Activated T-helper 9 cell treated with anti-CD3 and anti-CD28 coated beads, Interleukin-2, amount 50 U/mL, for 16 hours (primary cell): ENCODE measurements at places on chromosomes 5 and 9.

GRCh38 chr9:1353291-1353690 lies 303.1 kb downstream of the DMRT2 start:
- no peak for DNase-seq

DNA sequence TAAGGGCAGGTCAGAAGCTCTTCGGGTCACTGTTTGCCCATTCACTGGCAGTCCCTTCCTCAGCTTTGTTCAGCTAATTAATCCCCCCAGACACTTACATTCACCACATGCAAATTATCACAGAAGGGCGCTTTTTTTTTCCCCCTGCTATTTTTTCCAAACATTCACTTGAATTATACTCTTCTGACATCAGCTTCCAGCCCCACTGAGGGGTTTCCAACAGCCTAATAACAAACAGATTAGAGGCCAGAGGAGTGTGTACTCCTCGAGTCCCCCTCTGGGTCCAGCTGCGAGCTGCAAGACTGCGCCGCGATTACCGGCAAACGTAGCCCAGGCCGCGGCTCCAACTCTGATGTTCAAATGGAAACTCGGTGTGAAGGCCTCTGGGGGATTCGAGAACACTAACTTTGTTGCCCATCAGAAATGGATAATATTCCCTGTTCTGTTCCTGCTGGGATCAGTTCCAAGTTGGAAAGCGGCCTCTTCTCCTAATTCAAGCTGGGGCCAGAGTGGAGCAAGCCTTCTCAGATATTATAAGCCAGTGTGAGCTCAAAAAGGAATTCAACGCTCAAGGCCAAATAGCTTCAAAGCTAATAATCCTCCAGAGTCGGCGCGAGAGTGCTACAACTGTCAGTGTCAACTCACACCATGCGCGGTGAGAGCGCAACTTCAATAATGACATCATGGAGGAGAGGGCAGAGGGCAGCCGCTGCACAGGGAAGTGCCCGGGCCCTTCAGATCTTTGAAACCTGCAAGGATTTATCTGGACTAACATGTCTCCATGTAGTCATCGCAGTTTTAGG lies 560.8 kb downstream of the BNC2 start:
- DNase-seq: no peak

DNA sequence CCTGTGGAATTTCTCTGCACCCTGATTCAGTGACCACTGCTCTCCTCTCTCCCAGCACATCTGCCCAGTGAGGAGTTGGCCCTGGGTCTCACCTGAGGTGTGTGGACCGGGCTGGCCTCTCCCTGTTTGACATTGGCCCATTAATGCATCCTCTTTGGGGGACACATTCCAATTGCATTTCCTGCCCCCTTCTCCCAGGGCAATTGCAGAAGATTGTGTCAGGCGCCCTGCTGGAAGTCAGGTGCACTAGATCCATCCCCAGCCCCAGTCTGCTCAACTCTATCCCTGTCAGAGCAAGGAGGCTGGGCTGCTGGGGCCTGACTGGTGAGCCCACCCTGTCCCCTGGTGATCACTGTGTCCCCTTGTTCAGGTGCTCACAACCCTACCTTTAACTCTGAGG lies 84.5 kb downstream of the LMX1B start:
- no peak for DNase-seq

GRCh38 chr5:74406844-74407243 lies 233.7 kb downstream of the ENC1 start:
- no peak for DNase-seq

- DNase-seq: no peak
Observed at GRCh38 chr5:177040814-177041420, 18.4 kb downstream of the ZNF346 start.

DNA sequence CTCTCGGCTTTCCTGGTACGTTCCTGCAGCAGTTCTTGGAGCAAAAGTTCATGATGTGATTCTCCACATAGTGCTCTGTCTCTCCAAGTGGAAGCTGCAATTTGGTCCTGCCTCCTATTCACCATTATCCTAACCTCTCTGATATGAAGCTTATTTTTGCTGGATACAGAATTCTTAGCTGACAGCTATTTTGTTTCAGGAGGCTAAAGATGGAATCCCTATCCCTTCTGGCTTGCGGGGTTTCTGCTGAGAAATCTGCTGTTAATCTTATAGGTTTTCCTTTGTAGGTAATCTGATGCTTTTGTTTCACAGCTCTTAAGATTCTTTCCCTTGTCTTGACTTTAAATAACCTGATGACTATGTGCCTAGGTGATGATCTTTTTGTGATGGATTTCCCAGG lies 181.6 kb upstream of the VLDLR start:
- no peak for DNase-seq

- no peak for DNase-seq
Observed at GRCh38 chr5:11504065-11504885, 400.0 kb downstream of the CTNND2 start.

DNA sequence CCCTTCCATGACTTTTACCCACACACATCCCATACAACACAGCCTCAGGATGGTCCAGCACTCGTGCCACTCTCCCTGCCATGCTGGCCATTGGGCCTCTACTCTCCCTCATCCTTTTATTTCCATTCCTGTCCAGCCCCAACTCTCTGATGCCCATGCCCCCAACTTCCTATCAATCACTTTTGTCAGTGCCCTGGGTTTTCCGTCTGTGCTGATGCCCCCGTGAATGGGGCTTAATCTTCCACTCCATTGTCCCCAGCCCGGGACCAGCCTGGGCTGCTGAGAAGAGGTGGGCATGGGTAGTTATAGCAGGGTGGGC lies 12.6 kb upstream of the ACSL6 start:
- no peak for DNase-seq

- peak; percentile 31 for DNase-seq
Observed at GRCh38 chr9:131709771-131710431, 30.0 kb downstream of the RAPGEF1 start.

DNA sequence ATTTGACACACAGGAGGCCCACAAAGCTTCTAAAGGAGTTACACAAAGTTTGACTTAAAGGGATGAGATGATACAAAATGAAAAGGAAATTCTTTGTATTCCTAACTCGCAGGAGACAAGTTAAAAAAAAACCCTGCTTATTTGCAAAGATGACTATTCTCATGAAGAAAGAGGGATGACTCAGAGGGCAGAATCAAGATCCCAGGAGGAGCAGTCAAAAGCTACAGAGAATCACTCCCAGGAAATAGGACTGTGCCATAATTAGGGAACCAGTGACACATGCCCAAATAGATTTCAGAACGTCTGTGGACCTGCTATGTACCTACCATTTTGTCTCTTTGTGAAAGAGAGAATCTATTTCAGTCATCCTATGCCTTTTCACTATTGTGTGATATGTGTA lies 103.5 kb upstream of the ARRDC3 start:
- DNase-seq: no peak
